ENCODE measurements at places on chromosomes 1 and 21.

- DNase-seq, result peak; percentile 9
These were observed 38.5 kb upstream of the TDRD10 start for GRCh38 chr1:154463512-154463990.

GRCh38 chr1:182664296-182664695, 20.1 kb downstream of the RGS8 start:
- DNase-seq, result no peak

DNA sequence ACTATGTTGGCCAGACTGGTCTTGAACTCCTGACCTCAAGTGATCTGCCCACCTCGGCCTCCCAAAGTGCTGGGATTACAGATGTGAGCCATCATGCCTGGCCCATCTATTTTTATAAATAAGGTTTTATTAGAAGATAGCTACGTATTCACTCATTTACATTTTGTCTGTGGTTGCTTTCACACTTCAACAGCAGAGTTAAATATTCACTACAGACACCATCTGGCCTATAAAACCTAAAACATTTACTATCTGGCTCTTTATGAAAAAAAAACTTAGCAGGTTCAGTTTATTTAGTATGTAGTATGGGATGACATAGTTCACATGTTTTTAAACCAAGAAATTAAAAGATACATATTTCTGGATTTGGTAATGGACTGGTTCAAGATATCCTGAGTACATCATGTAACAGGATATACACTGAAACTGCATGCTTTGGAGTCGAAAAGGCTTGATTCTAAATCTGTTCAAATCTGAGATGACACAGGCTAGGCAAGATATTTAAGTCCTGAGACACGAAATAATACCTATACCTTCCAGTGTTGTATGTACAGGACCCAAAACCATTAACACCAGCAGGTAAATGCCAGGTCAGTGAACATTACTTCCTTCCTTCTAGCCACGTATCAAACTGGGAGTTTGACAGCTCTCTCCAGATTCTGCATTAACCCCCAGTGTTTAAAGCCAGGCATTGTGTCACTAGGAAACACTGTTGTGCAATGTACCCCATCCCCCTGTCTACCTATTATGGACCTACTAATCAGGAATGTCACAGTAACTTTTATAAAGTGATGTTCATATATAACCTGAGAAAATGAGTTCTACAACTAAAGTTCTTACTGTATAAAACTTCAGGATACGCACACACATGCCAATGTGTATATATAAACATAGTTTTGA, 54.3 kb upstream of the SDC3 start:
- DNase-seq, result no peak

GRCh38 chr1:223246476-223247112, 103.5 kb upstream of the TLR5 start:
- DNase-seq, result no peak

- DNase-seq, result no peak
These were observed 630 bp upstream of the LHX9 start for GRCh38 chr1:197916500-197916983.

- DNase-seq, result no peak
These were observed 338.0 kb downstream of the LMO4 start for GRCh38 chr1:87666681-87667080.

DNA sequence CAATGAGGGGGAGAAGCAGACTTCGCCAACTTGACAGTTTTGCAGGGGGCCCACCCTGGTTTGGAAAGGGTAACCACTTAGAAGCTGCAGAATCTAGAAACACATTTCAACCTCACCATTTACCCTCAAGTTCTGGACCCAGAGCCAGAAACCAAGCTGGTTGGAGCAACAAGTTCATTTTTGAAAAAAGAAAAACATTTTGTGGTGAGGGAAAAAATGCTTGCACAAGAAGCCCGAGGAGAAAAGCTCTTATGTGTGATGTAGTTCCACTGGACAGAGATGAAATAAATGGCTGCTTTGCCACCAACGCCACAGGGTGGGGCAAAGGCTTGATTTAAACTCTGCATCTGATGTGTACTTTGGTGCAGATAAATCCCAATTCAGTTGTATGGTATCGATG, 10.6 kb upstream of the NGF start:
- DNase-seq, result no peak

- no peak for DNase-seq
These were observed 86.8 kb downstream of the GDAP2 start for GRCh38 chr1:117842408-117843170.

DNA sequence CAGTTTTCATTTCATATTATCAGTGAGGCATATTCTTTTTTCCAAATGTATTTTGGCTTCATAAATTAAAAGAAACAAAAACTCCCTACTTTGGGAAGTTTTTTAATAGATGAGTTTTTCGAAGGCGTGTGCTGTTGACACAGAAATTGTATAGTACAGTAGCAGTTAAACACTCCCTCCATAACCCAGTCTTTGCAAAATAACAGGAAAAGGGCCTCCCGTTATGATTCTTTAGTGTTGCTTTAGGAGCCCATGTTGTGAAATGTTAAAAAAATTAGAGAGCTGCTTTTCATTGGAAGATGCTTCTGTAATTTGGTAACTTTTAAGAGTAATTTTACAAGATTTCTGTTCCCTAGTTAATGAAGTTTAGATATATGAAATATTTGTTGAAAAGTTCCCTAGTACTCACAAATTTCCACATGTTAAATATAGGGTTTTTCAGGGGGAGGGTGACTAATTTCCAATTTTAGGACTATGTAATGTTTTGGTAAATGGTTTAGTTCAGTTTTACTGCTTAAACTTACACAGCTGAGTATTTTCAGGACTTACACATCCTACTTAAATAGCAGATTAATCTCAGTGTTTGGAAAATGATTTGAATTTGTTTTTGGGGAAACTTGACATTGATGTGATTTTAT, 2.0 kb downstream of the CAMSAP2 start:
- no peak for DNase-seq

DNA sequence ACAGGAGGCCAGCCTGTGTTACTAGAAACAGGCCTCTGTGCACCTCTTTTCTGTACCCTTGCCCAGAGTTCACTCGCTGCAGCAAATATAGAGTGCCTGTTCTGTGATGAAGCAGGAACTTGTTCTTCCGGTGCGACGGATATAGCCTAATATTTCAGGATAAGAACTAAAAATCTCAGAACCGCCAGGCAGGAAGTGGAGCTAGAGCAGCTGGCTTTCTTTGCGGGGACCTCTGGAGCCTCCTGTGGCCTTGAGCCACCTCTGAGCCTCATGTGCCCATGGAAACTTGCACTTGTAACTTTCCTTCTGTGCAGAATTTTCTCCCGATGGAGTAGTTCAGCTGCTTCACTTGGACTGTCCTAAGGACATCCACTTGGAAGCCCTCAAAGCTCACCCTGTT, 44.5 kb upstream of the VAMP3 start:
- DNase-seq, result no peak

DNA sequence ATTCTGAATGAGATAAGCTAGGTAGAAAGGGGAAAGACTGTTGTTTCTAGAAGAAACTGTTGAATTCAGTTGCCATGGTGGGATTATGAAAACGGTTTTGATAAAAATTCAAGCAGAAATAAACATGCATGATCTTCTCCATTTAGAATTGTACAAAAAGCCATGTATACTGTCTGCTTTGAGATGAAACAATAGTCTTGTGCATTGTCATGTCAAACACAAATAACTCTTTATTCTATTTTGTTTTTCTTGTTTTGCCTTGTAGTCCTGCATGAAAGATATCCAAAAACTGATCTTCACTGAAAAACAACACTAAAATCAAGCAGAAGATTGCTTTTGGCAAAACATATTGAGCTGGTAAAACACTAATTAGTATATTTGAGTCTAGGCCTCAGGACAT, 659.9 kb downstream of the LTN1 start:
- no peak for DNase-seq

DNA sequence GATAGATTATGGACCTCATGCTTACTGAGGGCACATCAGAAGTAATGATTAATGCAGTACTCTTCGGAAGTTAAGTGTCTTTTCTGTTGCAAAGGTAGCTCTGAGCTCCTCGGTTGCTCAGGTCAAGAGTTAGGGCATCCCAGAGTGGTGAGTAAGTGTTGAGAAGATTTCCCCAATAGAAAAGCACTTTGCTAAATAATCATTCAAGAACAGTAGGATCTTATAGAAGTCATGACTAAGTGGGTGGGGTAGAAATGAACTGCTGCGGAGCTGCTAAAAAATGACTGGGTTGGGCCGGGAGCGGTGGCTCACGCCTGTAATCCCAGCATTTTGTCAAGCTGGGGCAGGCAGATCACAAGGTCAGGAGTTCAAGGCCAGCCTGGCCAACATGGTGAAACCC, 648.6 kb upstream of the CAMK1G start:
- DNase-seq, result no peak

DNA sequence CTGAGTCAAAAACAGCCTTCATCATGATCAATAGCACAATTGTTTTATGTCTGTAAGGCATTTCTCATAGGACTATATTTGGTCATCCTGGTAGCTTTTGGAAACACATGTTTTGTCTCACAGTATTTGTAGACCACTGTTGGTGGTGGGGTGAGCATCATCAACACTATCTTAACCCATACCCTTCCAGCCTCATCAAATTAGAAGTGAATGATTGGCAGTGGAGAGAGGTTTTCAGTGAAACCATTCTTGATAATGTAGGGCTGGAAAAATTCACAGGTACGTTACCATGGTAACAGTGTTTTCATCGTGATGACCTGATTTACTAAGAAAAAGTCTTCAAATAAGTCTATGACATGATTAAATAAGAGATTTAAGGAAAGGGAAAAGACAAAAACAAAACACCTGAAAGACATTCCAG, 45.3 kb upstream of the C1orf105 start:
- no peak for DNase-seq

- no peak for DNase-seq
These were observed 139.5 kb downstream of the GLIS1 start for GRCh38 chr1:53599481-53599880.

DNA sequence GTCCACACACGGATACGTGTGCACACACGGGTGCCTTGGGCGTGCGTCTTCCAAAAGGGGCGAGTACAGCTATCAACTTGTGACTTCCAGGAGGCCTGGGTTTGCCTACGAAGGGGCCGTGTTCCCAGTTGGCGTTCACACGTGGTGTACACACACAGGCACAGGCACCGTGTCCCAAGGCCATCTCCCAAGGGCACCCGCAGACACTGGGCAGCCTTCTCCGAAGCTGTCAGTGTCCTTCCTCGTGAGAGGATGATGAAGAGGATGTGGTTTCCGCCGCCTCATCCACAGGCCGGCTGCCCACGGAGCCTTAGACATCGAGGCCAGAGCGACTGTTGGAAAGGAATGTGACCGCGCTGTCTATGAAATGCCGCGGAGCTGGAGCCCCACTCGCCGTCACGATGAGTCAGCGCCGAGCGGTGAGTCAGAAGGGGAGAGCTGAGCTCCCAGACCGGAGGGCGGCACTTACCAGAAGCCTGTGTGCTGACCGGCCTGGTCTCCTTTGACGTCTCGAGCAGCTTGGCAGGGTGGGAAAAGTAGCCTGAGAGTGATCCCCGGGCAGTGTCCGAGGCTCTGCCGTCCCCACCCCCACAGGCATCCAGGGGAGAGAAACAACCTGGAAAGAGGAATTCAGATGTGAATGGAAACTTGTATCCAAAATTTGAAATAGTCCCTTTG, 141.4 kb upstream of the ARHGEF16 start:
- DNase-seq, result no peak

- no peak for DNase-seq
These were observed 19.8 kb downstream of the SERINC2 start for GRCh38 chr1:31432592-31433395.

- no peak for DNase-seq
These were observed 68.1 kb upstream of the ANGPTL3 start for GRCh38 chr1:62529227-62529626.

GRCh38 chr1:152801333-152801732, 4.8 kb downstream of the LCE1D start:
- no peak for DNase-seq

DNA sequence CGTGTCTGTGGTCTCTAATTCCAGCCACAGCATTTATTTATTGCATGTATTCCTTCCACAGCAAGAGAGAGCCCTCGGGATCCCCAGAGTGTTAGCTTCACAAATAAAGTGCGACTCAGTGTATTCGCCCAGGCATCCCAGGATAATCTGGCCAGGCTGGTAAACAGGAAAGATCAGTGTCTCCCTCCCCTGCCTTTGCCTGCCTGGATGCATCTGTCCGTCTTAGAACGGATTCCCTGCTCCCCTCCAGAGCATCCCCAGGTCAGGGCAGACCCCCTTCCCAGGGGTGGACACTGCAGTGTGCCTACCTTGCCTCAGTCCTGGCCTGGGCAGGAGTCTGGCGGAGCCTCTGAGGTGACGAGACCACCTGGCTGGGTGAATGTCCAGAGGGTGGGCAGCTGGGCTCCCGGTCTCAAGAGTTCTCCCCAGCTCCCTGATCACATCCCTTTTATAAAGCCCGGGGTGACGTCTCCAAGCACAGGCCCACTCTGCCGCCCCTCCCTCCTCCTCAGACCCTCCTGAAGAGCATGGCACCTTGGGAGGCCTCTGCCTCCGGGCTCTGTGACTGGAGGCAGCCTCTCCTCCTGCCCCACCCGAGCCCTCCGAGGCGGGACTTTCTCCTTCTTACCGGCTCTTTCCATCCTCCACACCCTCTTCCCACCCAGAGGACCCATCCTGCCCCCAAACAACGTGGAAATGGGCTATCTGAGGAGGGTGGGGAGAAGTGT, at the start of gene KISS1:
TSS of gene KISS1 (minus strand) at position 424 of the 728 bp plus-strand sequence. CDS start 3,615 bp downstream, outside the sequence.
- DNase-seq, result no peak

- no peak for DNase-seq
These were observed 14.1 kb downstream of the TOR3A start for GRCh38 chr1:179095924-179096323.

- DNase-seq, result peak; percentile 81
These were observed at the start of gene LYPLAL1 for GRCh38 chr1:219173758-219174459. TSS of gene LYPLAL1 (plus strand) at chr1:219173878. CDS start at chr1:219173891, 13 bp downstream.

DNA sequence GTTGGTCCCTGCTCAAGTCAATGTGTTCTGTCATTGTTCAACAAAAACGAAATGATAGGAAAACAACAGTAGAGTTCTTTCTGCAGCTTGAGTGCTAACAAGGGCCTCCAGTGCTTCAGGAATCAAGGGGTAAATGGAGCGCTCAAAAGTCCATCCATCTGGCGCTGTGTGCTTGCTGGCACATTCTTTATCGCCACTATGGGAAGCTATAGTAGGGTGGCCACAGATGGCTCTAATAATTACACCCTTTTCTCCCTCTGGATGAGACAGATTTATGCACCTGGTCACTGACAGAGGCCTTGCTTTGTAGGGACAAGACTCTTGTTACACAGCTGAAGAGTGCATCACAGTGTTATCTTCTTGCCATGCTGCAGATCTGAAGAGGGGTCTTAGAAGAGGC, 136.0 kb downstream of the GDAP2 start:
- no peak for DNase-seq

DNA sequence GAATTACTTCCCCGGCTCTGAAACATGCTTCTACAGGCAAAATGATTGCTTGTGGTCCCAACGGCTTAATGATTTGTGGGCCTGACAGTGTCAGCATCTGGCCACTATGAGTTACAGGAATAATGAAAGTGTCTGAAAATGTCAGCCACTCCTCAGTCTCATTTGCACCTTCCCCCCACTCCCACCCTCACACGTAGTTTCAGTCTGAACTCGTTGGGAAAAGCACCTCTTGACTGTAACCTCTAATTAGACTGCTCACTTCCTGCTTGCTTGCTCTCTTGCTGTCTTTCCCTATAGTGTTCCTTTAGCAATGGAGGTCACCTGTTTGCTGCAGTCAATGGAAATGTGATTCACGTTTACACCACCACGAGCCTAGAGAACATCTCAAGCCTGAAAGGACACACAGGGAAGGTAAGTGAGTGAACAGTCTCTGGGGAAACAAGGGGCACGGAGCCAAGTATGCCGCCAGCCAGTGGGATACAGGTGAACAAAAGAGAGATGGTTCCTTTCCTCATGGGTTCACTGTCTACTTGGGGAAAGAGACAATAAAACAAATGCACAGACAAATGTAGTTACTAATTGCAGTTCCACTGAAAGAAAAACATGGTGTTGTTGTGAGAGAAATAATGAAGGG, 27.1 kb downstream of the CFAP57 start:
- no peak for DNase-seq

Measured in AML-193 (cell line).